Naive thymus-derived CD4-positive, alpha-beta T cell (primary cell): ENCODE measurements at places on chromosomes 2 and 18.

DNA sequence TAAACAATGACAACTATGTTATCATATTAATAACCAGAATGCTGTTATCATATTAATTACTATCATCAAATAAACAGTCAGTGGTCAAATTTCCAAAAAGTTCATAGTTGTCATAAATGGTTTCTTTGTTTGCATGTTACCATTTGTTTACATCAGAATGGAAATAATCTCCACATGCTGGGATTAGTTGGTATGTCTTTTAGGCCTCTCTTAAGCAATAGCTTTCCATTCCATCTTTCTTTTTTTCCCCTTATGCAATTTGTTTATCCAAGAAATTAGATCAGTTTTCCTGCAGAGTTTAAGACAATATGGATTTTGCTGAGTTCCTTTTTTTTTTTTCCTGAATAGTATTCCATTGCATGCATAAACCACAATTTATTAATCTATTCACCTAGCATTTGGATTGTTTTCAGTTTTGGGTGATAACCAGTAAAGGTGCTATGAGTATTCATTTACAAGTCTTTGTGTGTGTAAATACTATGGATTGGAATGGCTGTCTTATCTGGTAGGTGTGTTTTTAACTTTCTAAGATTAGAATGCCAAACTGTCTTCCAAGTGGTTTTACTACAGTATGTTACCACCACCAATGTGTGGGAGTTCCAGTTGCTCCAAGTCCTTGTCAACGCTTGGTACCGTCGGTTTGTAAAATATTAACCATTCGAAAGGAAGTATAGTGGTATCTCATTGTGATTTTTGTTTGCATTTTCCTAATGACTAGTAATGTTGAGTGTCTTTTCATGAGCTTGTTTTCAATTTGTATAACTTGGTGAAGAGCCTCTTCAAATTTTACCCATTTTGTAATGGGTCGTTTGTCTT is 33.3 kb upstream of the TXNDC2 start:
- DNase-seq: no peak

- DNase-seq: no peak
Observed at GRCh38 chr2:18243816-18244215, 316.6 kb downstream of the RDH14 start.

GRCh38 chr18:47438001-47438400 is 186.5 kb upstream of the SKOR2 start:
- DNase-seq: no peak

GRCh38 chr2:160489111-160489510 is 4.5 kb downstream of the RBMS1 start:
- DNase-seq: no peak

DNA sequence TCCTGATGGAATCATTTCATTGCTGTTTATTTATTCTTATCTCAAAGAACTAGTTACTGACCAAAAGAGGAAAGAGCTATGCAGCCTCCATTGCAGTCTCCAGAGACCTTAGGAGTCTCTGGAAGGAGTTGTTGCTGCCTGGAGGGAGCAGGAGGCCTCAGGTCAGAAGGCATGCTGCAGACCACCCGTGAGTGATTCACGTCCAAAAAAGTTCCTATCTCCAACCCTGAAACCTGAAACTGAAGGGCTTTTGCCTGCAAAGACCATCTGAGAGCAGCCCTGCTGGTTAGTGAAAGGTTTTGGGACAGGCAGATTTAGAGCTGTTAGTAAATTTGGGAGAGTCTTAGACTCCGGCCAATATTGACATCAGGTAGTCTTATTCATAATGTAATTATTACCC is 29.1 kb downstream of the SLC25A52 start:
- no peak for DNase-seq

GRCh38 chr2:9627310-9627709 is 3.5 kb downstream of the YWHAQ start:
- DNase-seq: no peak

DNA sequence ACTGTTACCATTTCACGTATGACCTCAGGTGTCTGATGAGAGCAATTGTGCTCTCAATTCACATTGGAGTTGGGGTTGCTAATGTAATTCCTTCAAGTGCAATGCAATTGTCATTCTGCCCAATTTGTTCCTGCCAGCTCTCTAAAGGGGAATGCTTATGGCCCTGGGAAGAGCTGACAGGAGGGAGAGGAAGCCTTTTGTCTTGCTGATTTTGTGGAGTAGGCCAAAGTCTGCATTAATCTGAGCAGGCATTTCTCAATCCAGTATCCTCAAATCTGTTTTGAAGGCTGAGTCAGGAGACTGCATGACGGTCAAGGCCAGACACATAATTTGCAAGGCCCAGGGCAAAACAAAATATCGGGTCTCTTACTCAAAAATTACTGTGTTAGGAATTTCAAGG is 326.4 kb upstream of the SPHKAP start:
- no peak for DNase-seq
